NCI-H748 treated with DMSO at 0.1 percent for 48 hours (cell line): ENCODE measurements at places on chromosomes 6 and 20.

- DNase-seq: no peak
These were observed 474 bp downstream of the CEBPB start for GRCh38 chr20:50191065-50191543.

GRCh38 chr6:6635291-6635690 lies 46.8 kb downstream of the LY86 start:
- no peak for DNase-seq

DNA sequence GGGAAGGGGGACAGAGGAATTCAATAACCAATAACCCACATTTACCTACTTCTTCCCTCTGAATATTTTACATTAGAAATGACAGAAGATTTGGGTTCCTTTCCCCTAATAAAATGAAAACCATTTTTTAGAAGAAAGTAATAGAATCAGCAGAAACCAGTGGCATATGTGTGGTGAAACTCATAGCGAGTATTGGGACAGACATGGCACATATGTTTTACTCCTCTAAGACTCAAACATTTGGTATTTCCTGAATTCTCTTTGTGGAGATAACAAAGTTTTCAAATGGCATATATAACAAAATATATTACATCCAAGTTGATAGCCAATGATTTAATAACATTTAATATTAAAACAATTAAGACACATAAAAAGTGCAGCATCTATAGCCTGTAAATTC lies 12.9 kb upstream of the BEND3 start:
- DNase-seq: no peak

DNA sequence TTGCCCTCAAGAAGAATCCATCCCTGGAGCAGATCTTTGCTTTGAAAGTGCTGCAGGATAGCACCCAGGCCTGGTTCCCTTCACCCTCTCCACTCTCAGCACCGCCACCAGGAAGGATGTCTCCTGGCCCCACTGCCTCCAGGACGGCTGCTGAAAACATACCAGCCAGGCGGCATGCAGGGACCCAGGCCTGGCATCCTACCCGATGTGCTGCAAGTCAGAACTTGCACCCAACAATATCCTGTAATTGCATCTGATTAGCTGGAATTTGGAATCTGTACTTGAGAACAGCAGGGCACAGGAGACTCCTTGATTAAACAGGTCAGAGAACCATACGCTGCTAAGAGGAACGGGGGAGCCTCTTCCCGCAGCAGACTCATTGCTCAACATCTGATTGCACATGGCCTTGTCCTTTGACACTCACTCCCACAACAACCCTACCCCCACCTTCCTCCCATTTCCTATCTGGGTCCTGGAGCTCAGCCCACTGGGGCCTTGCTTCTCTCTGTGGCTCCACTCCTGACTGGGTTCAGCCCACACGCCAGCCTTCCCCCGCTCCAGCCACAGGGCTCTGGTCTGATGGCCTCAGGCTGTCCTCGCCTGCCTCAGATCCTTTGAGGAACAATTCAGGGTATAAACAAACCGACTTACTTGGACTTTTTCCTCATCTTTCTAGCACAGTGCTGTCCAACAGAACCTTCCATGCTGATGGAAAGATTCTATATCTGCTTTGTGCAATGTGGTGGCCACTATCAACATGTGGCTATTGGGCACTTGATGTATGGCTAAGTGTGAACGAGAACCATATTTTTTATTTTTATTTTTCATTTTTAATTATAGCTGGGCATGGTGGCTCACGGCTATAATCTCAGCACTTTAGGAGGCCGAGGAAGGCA lies 78.0 kb downstream of the FGD2 start:
- DNase-seq: no peak

DNA sequence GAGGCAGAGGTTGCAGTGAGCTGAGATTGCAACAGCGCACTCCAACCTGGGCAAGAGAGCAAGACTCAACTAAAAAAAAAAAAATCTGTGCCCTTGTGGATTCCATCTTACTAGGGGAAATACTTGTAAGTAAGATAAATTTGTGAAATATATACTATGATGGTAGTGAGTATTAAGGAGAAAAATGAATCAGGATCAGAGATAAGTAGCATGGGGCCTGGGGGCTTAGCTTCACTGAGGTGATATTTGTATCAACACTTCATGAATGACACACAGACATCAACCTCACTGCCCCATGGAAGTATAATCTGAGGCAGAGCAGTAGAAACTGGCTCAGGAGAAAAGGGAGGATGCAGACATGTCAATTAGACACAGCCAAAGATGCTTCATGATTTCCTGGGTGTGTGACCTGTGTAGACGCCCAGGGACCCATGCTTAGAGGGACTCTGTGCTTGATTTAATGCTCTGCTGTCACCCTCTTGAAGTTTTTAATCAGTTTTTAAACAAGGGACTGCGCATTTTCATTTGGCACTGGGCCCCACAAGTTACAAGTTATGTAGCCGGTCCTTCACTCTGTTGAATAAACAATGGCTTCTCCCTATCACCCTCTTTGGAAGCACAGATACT lies 41.9 kb downstream of the PCNA start:
- DNase-seq: no peak

- no peak for DNase-seq
These were observed 97.4 kb downstream of the IYD start for GRCh38 chr6:150466196-150466595.
